ENCODE measurements at places on chromosomes 16 and 17. TPM values are rescaled to one million over a fixed set of nuclear protein-coding genes. Genes with fewer than 3 reads are reported as not detected.

The TP53TG3F gene
- total RNA-seq = not detected

The ACSM3 gene
- 7.2 TPM for total RNA-seq

GRCh38 chr16:28514246-28514645 lies 7.6 kb upstream of the IL27 start:
- no peak for DNase-seq

DNA sequence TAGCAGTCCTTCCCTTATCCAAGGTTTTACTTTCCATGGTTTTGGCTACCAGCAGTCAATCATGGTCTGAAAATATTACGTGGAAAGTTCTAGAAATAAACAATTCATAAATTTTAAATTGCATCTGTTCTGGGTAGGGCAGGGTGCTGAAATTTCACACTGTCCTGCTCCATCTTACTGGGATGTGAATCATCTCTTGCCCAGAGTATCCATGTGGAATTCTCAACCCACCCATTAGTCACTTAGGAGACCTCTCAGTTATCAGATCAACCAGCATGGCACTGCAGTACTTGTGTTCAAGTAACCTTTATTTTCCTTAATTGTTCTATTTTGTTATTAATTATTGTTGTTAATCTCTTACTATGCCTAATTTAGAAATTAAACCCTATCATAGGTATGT lies 202.8 kb upstream of the CPHXL start:
- no peak for DNase-seq

DNA sequence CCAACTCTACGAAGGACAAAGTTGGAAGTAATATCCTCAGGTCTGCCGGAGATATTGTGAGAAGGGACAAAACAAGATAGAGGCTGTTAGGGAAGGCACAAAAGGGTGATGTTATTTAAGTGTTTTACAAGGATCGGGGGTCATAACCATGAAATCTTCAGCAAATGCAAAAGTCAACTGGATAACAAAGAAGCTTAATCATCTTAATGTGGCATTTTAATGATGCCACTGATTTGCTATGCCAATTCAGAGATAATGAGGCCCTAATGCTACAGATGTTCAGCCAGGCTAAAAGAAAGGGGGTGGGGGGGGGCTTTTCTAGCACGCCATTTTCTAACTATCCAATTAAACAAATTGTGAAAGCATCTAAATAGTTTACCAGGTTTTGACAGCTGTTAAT lies 63.1 kb downstream of the IKZF3 start:
- DNase-seq = no peak

The GPRC5C gene
- not detected for total RNA-seq

Data from natural killer cell treated with Interleukin-12 subunit alpha and Interleukin-12 subunit beta and Interleukin-15 and Interleukin-18, amount 100 ng/mL, for 72 hours (primary cell).